ENCODE measurements at places on chromosomes 3 and 15.

- ATAC-seq: no peak
These were observed 57.5 kb upstream of the TRA2B start for GRCh38 chr3:185995352-185995751.

- ATAC-seq: no peak
These were observed 52.5 kb downstream of the PIAS1 start for GRCh38 chr15:68106656-68107055.

- no peak for ATAC-seq
These were observed 118.1 kb upstream of the SLC6A11 start for GRCh38 chr3:10697918-10698317.

GRCh38 chr3:11907667-11908660 lies 61.3 kb upstream of the TAMM41 start:
- no peak for ATAC-seq

DNA sequence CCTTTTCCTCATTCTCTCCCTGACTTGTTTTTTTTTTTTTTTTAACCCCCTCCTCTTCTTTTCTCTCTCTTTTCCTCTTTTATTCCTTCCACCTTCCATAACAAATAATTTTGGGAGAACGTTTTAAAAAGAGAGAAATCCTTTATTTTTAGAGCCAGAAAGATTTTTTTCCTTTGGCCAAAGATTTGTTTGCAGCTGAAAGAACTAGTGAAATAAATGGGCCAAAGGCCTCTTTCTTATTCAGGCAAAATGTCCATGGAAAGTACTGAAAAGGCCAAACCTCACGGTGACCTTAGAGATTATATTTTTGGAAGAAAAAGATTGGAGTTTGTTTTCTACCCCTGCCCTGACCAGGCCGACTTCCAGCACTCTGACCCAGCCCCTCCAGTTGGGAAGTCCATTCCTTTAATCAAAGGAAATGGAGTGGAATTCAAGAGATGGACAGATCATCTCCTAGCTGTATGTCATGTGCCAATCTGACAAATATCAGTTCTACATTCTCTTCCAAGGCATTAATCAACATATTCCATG lies 214.3 kb upstream of the ADAMTS9 start:
- ATAC-seq: no peak

GRCh38 chr3:40043444-40043755 lies 234.0 kb downstream of the MYRIP start:
- no peak for ATAC-seq

GRCh38 chr3:192409201-192409837 lies 318.0 kb downstream of the FGF12 start:
- ATAC-seq: no peak

GRCh38 chr3:47688488-47688887 lies 93.2 kb downstream of the SMARCC1 start:
- ATAC-seq: no peak

- no peak for ATAC-seq
These were observed 136.6 kb upstream of the RAD18 start for GRCh38 chr3:9099702-9100512.

GRCh38 chr15:74155766-74156417 lies 17.6 kb upstream of the ISLR start:
- no peak for ATAC-seq

- no peak for ATAC-seq
These were observed 59.8 kb downstream of the SH3BP5 start for GRCh38 chr3:15272426-15273196.

GRCh38 chr3:156729460-156730179 lies 55.2 kb downstream of the TIPARP start:
- ATAC-seq: no peak

DNA sequence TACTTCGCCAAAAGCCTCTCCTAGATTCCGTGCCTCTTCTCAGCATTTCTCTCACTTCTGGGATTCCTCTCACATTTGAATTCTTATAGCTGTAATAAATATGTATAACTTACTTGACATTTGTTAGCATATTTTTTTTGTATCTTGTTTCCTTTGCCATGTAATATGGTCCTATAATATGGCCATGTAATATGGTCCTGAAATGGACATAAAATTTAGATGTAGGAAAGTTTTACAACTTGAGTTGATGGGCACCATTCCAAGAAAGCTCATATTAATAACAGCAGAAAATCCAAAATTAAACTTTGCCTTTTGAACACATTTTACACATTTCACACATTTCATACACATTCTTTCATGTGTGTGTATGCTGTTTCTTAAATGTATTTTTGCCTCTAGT lies 480.6 kb downstream of the RBMS3 start:
- no peak for ATAC-seq

Data from activated T-helper 17 cell treated with anti-CD3 and anti-CD28 coated beads, Interleukin-2, amount 50 U/mL, for 72 hours (primary cell).